HepG2 (cell line): ENCODE measurements at places on chromosomes 4 and X.

GRCh38 chr4:186486172-186486571, 69.2 kb downstream of the MTNR1A start:
- DNase-seq, result no peak

DNA sequence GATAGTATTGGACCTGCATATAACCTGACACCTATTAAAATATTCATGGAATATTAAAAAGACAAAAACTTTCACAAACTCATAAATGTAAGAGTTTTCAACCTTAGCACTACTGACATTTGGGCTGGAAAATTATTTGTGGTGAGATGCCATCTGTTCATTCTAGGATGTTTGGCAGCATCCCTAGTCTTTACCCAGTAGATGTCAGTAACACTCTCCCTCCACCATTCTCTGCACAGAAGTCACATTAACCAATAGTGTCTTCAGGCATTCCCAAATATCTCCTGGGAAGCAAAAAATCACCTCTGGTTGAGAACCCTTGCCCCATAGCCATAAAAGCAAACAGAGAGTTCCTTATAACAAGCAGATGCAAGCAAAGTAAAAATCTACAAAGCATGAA, 41.4 kb upstream of the NDST4 start:
- no peak for DNase-seq

- DNase-seq, result no peak
Measured at GRCh38 chr4:41361794-41362526, 105.2 kb downstream of the UCHL1 start.

- no peak for DNase-seq
Measured at GRCh38 chr4:2813446-2814405, 20.8 kb downstream of the SH3BP2 start.

DNA sequence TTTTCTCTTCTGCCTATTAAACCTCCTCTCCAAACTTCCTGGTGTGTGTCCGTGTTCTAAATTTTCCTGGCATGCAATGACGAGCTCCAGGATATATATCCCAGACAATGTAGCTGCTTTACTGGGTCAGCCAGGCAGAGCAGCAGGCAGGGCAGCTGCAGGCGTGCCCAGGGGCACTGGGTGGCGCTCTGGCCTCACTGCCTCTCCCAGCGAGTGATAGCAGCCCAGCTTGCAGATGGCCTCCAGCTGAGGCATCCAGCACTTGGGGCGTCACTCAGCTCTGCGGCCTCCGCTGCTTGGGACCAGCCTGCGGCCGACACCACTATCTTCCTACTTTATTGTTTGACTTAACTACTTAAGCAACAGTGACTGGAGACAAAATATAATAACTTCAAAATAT, 23.0 kb upstream of the UBA6 start:
- no peak for DNase-seq

- no peak for DNase-seq
Measured at GRCh38 chr4:167715176-167715575, 377.2 kb upstream of the ANXA10 start.
